ENCODE measurements at places on chromosomes 1 and 21.

- no peak for DNase-seq
These were observed 946.7 kb upstream of the B3GALT2 start for GRCh38 chr1:194133152-194133551.

- no peak for DNase-seq
These were observed 645.6 kb upstream of the ADGRL2 start for GRCh38 chr1:81155131-81155530.

GRCh38 chr1:92484472-92485380 lies 2.0 kb downstream of the GFI1 start:
- peak; percentile 50 for DNase-seq

DNA sequence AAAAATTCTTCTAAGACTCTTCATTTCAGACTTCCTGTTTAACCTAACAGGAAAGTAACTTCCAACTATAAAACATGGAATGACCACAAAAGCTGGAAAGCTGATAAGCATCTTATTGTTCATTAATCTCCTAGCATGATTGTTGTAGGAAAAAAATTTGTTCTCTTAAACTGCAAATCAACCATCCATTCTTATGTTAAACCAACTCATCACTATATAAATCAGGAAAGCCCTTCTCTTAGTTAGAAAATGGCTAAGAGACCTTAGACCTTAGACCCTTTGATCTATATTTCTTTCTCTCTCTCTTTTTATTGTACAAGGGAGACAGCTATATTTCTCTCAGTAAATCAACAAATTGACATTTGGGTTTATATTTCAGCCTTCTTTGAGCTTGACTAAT lies 101.4 kb downstream of the UBE2U start:
- DNase-seq = no peak

DNA sequence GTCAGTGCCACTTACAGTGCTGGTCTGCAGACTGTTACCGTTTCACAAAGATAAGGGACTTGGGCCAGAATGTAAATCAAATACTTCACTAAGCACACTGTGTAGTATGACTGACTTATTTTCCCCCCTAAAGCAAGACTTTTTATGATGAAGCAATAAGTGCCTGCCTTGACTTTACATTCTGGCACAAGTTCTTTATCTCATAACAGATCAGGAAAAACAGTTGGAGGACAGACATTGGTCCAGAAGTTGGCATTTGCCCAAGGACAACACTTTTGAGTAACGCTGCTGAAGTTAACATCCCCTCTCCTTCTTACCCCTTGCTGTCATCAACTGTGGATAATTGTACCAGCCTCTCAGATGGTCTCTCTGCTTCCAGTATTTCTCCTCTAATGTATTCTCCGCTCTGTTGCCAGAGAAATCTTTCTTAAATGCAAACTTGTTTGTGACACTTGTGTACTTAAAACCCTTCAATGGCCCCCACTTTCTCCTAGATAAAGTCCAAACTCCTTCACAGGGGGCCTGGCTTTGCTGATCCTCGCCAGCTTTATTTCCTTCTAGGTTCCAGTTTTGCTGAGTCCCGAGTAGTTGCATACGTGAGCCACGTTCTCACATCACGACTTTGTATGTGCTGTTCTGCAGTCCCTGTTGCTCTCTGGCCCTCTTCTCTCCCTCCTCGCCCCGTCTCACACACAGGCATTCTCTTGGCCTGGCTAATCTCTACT lies 45.7 kb downstream of the S1PR1 start:
- no peak for DNase-seq

All from effector CD4-positive, alpha-beta T cell (primary cell).